ENCODE measurements at places on chromosomes 2 and 18.

DNA sequence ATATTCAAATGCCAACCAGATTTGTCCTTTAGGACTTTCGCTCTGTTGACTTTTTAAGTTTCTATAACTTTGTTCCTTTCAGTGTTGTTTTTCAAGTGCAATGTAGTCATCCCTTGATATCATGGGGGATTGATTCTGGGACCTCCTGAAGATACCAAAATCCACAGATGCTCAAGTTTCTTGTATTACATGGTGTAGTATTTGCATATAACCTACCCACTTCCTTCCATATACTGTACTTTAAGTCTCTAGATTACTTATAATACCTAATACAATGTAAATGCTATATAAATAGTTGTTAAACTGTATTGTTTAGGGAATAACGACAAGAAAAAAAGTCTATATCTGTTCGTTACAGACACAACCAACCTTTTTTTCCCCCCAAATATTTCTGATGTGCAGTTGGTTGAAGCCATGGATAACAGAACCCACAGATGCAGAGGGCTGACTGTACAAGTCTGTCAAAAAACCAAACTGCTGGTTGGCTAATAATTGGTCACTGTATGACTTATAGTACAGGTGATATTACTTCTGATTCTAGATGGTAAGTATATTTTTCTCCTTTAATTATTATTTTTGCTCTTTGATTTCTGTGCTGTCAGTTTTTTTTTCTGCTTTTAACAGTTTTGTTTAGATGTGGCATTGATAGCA lies 201.7 kb upstream of the STON1 start:
- no peak for DNase-seq

GRCh38 chr18:49170925-49171505 lies 220.2 kb upstream of the SMAD7 start:
- DNase-seq = no peak

DNA sequence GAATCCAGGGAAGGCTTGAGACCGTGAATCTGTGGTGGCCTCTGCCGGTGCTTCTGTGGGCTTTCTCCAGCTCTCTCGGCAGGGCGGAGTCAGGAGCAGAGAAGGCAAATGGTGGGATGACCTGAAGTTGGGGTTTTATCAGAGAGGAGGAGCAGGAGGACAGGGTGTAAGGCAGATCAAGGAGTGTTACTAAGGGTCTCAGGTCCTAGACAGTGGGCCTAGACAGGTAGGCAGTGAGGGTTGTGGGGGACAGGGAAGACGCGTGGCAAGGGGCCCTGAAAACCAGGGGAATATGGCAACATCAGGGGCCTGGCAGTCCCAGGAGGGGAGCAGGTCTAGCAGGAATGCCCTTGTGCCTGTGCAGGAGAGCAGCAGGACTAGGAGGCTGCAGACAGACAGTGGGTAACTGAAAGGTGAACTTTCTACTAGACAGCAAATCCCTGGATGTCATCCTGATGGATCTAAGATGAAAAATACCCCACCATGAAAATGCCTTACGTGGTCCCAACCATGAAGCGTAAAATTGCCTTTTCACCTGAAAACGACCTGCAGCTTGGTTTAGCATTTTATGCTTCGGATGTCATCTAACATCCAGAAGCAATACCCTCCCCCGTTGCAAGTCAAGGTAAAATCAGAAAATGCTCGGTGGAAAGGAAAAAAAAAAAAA lies 42.1 kb downstream of the SRSF7 start:
- DNase-seq = no peak

DNA sequence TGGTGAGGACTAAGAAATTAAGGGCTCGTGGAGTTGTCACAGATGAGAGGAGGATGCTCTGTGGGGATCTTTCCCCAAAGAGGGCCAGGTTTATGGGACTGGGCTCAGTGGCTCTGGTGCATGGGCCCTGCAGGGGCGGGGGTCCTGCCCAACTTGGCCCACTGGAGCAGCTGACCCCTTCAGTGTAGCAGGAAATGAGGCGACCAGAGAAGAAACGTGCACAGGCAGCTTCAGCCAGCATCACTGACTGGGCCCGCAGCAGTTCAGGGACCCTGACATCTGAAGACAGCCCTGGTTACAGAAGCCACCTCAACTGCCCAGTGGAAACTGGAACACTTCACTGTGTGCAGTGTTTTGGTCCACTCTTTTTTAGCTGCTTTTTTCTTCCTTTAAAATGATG lies 72.8 kb downstream of the EMILIN2 start:
- DNase-seq = no peak

DNA sequence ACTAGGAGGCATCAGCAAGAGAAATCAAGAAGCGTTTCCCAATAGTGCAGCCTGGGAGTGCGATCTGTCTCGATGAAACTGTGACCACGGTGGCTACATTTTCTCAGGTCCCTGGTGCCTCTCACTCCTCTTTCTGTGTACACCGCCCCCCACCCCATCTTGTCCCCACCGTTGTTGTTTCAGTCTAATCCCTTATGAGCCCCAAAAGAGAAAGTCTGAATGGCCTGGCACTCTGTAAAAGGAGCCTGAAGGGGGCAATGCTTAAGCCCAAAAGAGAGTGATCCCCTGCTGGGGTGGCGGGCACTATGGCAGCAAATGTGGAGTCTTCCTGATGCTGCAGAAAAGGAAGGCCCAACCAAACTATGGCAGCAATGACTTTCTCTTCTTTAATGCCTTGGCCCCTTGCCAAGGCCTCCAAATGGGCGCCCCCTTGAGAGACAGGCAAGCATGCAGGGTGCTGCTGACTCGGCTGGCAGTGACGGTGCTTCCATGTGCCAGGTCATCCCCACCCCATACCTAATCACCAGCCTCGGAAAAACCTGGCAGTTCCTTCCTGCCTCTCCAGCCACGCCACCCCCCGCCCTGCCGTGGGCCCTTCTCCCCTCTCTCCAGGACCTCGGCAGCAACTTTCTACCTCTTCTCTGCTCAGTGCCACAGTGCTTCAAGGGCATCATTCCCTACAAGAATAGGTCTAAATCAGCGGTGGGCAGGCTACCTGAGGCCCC lies 123.0 kb downstream of the CYP26B1 start:
- DNase-seq = no peak

DNA sequence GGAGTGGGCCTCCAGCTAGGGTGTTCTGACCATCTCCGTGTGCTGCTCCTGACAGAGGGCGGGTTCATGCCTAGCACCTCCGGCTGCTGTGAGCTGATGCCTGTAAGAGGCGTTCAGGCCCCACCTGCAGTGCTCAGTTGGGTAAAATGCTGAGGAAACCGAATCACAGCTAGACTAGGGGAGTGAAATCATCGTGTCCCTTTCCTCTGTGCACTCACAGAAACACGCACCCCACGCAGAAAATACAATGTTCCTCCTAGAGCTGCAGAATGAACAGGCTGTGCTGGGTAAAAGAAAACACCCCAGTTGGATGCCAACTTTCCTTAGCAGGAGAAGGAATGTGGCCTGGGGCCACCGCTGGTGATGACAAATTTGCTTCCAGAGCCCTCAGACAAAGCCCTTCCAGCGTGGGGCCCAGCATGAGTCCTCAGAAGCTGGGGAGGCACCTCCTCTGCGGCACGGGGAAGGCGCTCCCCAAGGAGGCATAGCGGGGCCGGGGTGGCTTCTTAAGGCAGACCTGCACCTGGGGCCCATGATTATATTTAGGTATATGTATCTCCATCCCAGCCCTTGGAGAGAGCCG lies 16.3 kb upstream of the ARHGEF4 start:
- no peak for DNase-seq

DNA sequence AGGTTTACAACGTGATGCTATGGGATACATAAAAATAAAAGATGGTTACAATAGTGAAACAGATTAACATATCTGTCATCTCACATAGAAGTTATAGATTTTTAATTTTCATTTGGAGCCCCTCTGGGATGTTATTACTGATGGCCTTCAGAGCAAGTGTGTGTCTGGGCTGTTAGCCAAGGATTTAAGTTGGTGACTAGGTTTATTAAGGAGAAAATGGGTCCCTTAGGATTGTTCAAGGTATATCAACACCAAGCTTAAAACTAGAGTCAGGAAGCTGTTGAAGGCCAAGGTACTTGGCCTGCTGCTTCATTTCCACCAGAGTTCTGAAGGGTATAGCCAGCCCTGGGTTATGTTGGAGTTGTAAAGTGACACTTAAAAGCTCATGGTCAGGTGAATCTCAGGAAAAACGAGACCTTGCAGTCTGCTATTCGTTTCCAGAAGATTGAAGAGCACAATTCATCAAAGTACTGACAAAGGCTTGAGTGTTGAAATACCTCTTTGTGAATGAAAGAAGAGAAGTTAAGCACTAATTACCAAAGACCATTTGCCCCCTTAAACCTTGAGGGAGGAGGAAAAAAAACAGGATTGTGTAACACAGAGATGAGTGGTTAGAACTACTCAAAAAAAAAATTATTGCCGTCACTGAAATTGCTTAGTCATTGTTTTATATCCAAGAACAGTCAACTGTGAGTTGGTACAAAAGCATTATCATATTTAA lies 48.4 kb downstream of the MAP2 start:
- no peak for DNase-seq

DNA sequence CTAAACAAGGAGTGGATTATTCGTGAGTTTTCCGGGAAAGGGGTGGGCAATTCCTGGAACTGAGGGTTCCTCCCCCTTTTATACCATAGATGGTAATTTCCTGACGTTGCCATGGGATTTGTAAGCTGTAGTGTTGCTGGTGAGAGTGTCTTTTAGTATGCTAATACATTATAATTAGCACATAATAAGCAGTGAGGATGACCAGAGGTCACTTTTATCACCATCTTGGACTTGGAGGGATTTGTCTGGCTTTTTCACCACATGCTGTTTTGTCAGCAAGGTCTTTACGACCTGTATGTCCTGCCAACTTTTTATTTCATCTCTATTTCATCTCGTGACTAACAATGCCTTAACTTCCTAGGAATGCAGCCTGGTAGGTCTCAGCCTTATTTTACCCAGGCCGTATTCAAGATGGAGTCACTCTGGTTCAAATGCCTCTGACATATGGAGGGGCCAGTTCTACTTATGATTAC lies 124.8 kb upstream of the B3GNT2 start:
- no peak for DNase-seq
